Stimulated activated CD8-positive, alpha-beta memory T cell treated with anti-CD3 and anti-CD28 coated beads, Interleukin-15, amount 100 ng/mL, for 1 hour (primary cell): ENCODE measurements at places on chromosomes 2 and 18.

GRCh38 chr18:56305583-56305982 lies 332.8 kb downstream of the TXNL1 start:
- DNase-seq, result no peak

DNA sequence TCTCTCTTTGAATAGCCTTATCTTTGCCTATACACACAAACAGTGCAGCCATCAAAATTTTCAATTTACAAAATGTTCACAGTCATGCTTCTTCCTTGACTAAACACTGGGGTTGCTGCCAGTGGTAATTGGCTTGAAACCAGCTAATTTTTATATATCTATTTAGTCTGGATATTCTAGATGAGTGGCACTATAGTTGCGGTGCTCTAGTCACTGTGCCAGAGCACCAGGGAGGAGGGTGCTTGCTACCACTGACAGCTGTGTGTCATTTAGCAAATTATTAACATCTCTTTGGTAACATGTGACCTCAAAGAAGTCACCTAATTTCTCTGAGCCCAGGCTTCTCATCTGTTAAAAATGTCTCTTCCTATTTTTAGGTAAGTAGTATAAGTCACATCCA lies 130.4 kb downstream of the MEIS1 start:
- DNase-seq, result no peak

- DNase-seq, result no peak
Observed at GRCh38 chr2:102421890-102422759, 835 bp upstream of the IL18RAP start.

DNA sequence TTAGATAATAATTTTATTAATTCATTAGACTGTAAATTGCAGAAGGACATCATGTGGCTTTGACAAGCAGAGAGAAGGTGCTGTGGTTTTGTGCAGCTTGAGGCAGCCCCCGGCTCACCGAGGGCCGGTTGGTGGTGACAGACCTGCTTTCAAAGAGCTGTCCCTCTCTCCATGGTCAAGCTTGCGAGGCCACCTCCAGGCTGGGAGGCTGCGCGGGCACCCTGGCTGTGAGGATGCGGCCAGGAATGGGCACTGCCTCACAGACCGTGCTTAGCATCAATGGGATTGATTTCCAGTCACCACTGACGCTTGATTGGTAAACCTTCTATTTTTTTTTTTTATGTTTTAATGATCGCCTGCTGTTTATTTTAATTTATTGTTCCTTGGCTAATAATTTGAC lies 690.9 kb downstream of the GALR1 start:
- no peak for DNase-seq
